ENCODE measurements at places on chromosomes 3 and 15. TPM values are rescaled to one million over a fixed set of nuclear protein-coding genes. Genes with fewer than 3 reads are reported as not detected.

The GCSAM gene
- not detected for total RNA-seq

The ALCAM gene
- total RNA-seq: 93.7 TPM

The IQCF6 gene
- not detected for total RNA-seq

The SIDT1 gene
- not detected for total RNA-seq

The CYP8B1 gene
- total RNA-seq: not detected

The GOLGA8F gene
- 0.05 TPM for total RNA-seq

The SLC22A13 gene
- not detected for total RNA-seq

The DLL4 gene
- total RNA-seq: not detected

The CD86 gene
- not detected for total RNA-seq

- peaks cover 44% of the 10 kb centered on the region for H3K4me1 ChIP-seq
- H3K4me3 ChIP-seq: no peak overlapping the region
- H3K36me3 ChIP-seq: peaks cover 5% of the 10 kb centered on the region
Measured at GRCh38 chr3:48034000-48034516, 17.8 kb upstream of the MAP4 start.

GRCh38 chr3:23836536-23837230, 30.9 kb downstream of the UBE2E1 start:
- no peaks in the 10 kb centered on the region for H3K4me1 ChIP-seq
- H3K36me3 ChIP-seq: no peaks in the 10 kb centered on the region
- no peaks in the 10 kb centered on the region for H3K27me3 ChIP-seq
- H3K4me3 ChIP-seq: no peak overlapping the region
- no peak overlapping the region for H3K27ac ChIP-seq

DNA sequence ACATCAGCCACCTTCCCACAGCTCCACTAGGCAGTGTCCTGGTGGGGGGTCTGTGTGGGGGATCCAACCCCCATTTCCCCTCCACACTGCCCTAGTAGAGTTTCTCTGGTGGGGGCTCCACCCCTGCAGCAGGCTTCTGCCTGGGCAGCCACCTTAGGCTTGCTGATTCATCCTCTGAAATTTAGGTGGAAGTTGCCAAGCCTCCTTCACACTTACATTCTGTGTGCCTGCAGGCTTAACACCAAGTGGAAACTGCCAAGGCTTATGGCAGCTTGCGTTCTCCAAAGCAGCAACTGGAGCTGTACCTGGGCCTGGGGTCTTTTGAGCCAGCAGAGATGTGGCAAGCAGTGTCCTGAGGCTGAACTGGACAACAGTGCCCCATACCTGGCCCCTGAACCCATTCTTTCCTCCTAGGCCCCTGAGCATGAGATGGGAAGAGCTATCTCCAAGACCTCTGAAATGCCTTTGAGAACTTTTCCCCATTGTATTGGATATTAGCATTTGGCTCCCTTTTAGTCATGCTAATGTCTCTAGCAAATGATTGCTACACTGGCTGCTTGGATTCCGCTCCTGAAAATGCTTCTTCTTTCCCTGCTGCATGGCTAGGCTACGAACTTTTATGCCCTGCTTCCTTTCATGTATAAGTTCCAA, 32.5 kb downstream of the CPN2 start:
- peaks cover 23% of the 10 kb centered on the region for H3K4me1 ChIP-seq
- no peak overlapping the region for H3K4me3 ChIP-seq
- no peaks in the 10 kb centered on the region for H3K36me3 ChIP-seq
- H3K27ac ChIP-seq: no peak overlapping the region
- no peak for DNase-seq

GRCh38 chr3:60114191-60114590, 1064.4 kb upstream of the CFAP20DC start:
- no peaks in the 10 kb centered on the region for H3K36me3 ChIP-seq
- DNase-seq: no peak
- no peaks in the 10 kb centered on the region for H3K27me3 ChIP-seq
- no peaks in the 10 kb centered on the region for H3K4me1 ChIP-seq

DNA sequence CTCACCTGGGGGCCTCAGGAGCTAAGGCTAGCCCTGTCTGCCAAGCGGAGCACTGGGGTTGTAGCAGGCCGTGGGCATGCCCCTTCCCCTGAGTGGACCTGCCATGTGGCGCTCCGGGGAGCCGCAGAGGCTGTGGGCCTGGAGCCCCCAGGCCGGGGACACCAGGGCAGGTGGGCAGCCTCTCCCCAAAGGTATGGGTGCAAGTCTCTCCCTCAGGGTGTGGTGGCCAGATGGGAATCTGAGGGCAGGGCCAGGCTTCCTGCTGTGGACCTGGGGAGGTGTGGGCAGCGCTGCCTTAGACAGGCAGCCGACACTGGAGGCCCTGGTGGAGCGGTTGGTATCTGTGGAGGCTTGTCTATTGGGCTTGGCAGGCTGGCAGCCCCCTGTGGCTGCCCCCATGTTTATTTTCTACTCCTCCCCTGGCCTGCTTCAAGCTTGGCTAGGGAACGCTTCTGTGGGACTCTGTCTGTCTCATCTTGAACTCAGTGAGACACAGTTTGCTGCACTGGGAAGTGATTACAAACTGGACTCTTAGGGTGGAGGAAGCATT, 5.9 kb downstream of the ACVR2B start:
- H3K27me3 ChIP-seq: no peaks in the 10 kb centered on the region
- DNase-seq: no peak
- no peaks in the 10 kb centered on the region for H3K36me3 ChIP-seq
- peaks cover 10% of the 10 kb centered on the region for H3K4me1 ChIP-seq
- no peak overlapping the region for H3K27ac ChIP-seq

DNA sequence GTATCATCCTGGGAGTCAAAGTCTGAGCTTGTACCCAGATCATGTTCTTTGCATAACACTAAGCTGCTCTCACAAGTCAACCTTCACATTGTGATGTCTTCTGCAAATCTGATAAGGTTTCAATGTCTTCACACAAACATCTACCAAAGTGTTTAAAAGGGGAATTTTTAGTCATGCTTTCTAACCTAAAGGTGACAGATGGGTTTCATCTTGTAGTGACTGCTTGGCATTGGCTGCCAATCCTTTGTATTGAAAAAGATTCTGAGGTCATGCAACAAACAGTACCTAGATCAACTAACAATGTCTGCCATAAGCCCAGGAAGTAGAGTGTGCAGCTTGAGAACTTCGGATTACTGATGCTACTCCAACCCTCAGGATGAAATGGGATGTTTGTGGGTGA, 43.6 kb upstream of the DIPK2A start:
- no peak overlapping the region for H3K27ac ChIP-seq
- no peaks in the 10 kb centered on the region for H3K36me3 ChIP-seq
- no peaks in the 10 kb centered on the region for H3K27me3 ChIP-seq
- DNase-seq: no peak
- no peak overlapping the region for H3K4me3 ChIP-seq

DNA sequence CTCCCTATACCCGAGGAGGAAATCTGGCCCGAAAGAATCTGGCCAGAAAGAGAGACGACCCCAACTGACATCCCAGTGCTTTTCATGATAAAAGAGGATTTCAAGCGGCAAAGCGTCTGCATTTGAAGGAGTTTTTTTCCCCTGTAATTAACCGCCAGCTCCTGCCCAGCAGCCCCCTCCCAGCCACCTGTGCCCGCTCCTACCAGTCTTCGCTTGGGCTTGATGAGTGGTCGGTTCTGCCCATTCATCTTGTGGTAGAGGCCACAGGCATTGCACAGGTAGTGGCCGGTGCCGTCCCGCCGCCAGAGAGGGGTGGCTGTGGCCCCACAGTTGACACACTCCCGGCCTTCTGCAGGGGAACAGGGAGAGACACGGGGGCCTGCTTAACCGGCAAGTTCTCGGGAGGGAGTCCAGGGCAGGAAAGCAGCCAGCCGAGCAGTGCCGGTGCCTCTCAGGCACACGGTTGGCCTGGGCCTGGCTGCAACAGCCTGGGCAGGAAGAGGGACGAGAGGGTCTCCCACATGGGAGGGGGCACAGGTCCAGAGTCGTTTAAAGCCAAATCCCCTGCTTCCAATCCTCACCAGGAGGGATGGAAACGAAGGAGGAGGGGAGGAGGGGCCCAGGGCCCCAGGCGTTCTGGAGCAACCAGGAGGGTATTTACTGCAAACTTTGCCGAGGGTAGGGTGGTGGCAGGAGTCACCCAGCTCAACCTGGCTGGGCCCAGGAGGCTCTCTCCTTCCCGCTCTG, 9.2 kb downstream of the GATA2 start:
- H3K27ac ChIP-seq: no peak overlapping the region
- H3K4me1 ChIP-seq: peaks cover 48% of the 10 kb centered on the region
- H3K36me3 ChIP-seq: peaks cover 78% of the 10 kb centered on the region
- H3K27me3 ChIP-seq: no peaks in the 10 kb centered on the region

GRCh38 chr3:69149586-69149985, 27.2 kb upstream of the LMOD3 start:
- H3K36me3 ChIP-seq: no peaks in the 10 kb centered on the region
- no peak overlapping the region for H3K4me3 ChIP-seq
- H3K27ac ChIP-seq: no peak overlapping the region
- no peaks in the 10 kb centered on the region for H3K4me1 ChIP-seq
- DNase-seq: no peak
- no peaks in the 10 kb centered on the region for H3K27me3 ChIP-seq

GRCh38 chr3:41900265-41900664, 61.6 kb downstream of the ULK4 start:
- no peak overlapping the region for H3K4me3 ChIP-seq
- peaks cover 4% of the 10 kb centered on the region for H3K4me1 ChIP-seq
- H3K27ac ChIP-seq: no peak overlapping the region
- DNase-seq: peak; percentile 42
- no peaks in the 10 kb centered on the region for H3K36me3 ChIP-seq

DNA sequence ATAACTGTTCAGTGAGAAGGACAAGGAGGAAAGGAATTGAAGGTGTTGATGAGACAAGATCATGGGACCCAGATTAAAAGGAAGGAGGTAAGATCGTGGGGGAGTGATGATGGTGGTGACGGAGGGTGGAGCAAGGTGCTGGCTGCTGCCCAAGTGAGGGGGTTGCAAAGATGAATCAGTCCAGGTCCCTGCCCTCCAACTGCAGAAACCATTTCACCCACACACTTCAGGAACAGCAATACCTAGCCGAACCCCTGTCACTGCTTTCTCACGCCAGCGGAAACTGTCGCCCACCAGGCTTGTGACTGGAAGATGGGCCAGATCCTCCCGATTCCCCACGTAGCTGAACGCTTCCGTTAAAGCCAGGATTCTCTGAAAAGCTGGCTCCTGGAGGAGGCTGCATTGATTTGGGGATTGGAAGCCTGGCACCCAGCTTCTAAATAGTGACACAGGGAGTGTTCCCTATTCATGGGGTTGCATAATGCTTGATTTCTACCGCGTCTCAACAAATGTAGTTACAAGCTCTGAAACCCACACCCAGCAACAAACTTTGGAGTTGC, 3.2 kb upstream of the LSG1 start:
- H3K27ac ChIP-seq: no peak overlapping the region
- no peak for DNase-seq
- peaks cover 7% of the 10 kb centered on the region for H3K4me1 ChIP-seq
- H3K4me3 ChIP-seq: no peak overlapping the region
- no peaks in the 10 kb centered on the region for H3K36me3 ChIP-seq

- H3K36me3 ChIP-seq: peaks cover 66% of the 10 kb centered on the region
- H3K4me3 ChIP-seq: no peak overlapping the region
- peaks cover 32% of the 10 kb centered on the region for H3K4me1 ChIP-seq
- no peaks in the 10 kb centered on the region for H3K27me3 ChIP-seq
- no peak overlapping the region for H3K27ac ChIP-seq
Measured at GRCh38 chr15:69410248-69410874, 3.8 kb upstream of the KIF23 start.

DNA sequence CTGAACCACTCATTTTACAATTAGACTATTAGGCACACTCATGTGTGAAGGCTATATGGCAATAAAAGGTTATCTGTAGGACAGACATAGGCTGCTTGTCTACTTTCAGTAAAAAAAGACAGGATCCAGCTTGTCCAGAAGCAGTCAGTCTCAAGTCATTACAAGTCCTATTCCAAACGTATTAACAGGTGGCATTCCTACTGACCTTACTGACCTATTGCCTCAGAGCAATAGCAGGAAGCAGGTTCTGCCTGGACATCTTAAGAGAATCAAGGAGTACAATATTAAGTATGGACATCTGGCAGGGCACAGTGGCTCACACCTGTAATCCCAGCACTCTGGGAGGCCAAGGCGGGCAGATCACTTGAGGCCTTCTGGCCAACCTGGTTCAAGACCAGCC, 7.0 kb downstream of the CMTM6 start:
- DNase-seq: no peak
- H3K4me3 ChIP-seq: no peak overlapping the region
- H3K4me1 ChIP-seq: peaks cover 28% of the 10 kb centered on the region
- no peak overlapping the region for H3K27ac ChIP-seq

DNA sequence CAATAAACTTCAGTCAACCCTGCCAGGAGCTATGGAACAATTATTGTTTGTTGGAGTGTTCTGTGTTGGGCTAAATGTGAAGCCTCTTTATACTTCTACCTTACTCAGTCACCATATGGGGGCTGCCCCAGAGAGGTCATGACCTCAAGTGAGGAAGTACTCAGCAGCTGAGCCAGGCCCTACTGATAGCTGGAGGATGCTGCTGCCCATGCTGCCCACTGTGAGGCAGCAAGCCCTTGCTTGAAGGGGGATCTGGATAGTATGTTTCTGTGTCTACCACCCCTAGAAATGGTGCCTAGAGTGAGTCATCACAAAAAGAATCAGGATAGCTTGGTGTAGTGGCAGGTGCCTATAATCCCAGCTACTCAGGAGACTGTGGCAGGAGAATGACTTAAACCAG, 4.5 kb upstream of the RPL24 start:
- no peak overlapping the region for H3K4me3 ChIP-seq
- H3K27me3 ChIP-seq: no peaks in the 10 kb centered on the region
- H3K4me1 ChIP-seq: peaks cover 6% of the 10 kb centered on the region
- H3K36me3 ChIP-seq: peaks cover 3% of the 10 kb centered on the region
- DNase-seq: no peak
- no peak overlapping the region for H3K27ac ChIP-seq

- DNase-seq: no peak
- no peak overlapping the region for H3K4me3 ChIP-seq
- H3K27me3 ChIP-seq: no peaks in the 10 kb centered on the region
- H3K4me1 ChIP-seq: peaks cover 3% of the 10 kb centered on the region
- no peak overlapping the region for H3K27ac ChIP-seq
Measured at GRCh38 chr15:75090388-75090734, 67.0 kb downstream of the PPCDC start.

DNA sequence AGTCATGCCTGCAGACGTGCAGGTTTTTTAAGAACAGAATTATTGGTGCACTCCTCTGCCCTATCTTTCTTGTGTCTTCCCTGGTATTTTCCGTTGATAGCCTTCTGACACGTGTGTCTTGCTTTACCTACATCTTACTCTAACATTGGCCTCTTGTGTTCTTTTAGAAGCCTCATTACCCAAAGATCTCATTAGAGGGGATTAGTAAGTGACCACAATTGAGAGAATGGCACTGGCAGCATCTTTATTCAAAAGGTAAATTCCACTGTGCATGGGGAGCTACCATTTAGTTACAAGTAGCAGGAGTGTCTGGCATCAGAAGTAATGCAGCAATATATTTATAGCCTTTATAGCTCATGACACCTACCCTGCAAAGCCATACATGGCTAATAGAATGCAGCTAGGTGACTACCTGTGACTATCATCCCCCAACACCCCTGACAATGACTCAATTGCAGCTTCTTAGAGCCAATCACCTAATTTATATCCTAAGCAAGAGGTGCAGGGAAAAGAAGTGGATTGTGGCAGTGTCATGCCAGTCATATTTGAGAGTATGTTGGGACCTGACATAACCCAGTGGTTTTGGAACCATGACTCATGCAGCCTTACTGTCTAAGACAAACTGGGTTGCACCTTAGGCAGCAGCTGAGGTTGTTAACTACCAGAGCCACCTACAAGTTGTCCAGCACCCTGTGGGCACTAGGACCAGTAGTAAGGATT, 164.8 kb downstream of the GRM7 start:
- no peak for DNase-seq
- no peak overlapping the region for H3K27ac ChIP-seq
- no peaks in the 10 kb centered on the region for H3K4me1 ChIP-seq
- H3K4me3 ChIP-seq: no peak overlapping the region
- H3K27me3 ChIP-seq: no peaks in the 10 kb centered on the region
